ENCODE measurements at places on chromosomes 11 and 22.

DNA sequence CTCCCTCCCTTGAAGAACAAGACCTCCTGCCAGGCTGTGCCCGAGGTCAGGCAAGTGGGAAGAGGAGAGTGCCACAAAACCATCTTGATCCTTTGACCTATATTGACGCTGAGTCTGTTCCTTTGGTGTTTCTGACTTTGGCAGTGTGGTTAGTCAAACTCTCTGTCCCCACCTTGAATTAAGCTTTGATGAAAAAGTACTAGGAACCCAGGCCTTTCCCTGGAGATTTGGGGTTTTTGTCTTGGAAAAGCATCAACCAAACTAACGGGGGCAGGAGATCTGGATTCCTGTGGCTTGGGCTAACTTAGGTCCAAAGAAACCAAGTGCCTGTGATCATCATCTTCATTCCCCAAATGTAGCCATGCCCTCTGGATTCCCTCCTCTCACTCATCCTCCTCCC is 40.4 kb downstream of the ARFGAP2 start:
- DNase-seq: no peak

GRCh38 chr22:40462195-40462984 is 92.0 kb downstream of the SGSM3 start:
- DNase-seq: no peak

GRCh38 chr22:41996826-41997225 is 1.8 kb upstream of the WBP2NL start:
- DNase-seq: no peak

DNA sequence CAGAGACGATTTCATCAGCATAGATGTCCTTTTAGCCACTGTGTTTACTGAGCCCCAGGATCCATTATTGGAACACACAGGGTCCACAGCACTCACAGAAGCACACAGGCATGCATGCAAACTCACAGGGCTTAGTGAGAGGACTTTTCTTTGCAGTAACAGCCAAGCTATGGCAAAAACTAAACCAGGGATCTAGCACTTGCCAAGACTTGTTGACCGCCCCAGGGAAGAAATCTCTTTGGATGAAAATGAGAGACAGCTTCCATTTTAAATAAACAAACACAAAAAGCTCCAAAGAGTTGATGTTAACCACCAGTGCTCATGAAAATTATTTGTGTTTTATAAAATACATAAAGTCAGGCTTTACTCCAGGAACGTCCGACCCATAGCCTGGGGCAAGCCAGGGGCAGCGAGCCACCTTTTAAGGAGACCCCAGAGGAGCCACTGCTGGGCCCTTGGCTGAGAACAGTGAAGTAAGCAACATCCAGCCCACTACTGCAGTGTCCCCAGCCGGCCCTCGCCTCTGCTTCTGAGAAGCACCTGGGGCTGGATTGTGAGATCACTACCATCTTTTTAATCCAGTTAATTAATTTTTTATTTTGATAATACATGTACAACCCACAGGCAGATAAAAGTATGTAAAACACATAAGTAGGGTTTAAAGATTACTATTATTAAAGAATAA is 22.0 kb upstream of the TFIP11 start:
- no peak for DNase-seq

GRCh38 chr22:47681411-47682165 is 919.1 kb downstream of the TBC1D22A start:
- no peak for DNase-seq

GRCh38 chr11:9265211-9266131 is at the start of gene DENND5A:
DENND5A (minus strand) TSS chr11:9265350; CDS start chr11:9265069, 281 bp downstream.
- DNase-seq: peak; percentile 48

DNA sequence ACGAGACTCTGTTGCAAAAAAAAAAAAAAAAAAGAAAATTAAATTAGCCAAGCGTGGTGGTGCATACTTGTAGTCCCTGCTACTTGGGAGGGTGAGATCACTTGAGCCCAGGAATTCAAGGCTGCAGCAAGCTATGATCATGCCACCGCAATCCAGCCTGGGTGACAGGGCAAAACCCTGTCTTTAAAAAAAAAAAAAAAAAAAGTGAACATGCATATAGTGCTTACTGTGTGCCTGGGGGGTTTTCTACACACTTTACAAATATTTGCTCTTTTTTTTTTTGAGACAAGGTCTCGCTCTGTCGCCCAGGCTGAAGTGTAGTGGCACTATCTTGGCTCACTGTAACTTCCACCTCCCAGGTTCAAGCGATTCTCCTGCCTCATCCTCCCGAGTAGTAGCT is 12.9 kb downstream of the TPST2 start:
- no peak for DNase-seq

GRCh38 chr11:106076171-106076918 is 802 bp downstream of the KBTBD3 start:
- no peak for DNase-seq

DNA sequence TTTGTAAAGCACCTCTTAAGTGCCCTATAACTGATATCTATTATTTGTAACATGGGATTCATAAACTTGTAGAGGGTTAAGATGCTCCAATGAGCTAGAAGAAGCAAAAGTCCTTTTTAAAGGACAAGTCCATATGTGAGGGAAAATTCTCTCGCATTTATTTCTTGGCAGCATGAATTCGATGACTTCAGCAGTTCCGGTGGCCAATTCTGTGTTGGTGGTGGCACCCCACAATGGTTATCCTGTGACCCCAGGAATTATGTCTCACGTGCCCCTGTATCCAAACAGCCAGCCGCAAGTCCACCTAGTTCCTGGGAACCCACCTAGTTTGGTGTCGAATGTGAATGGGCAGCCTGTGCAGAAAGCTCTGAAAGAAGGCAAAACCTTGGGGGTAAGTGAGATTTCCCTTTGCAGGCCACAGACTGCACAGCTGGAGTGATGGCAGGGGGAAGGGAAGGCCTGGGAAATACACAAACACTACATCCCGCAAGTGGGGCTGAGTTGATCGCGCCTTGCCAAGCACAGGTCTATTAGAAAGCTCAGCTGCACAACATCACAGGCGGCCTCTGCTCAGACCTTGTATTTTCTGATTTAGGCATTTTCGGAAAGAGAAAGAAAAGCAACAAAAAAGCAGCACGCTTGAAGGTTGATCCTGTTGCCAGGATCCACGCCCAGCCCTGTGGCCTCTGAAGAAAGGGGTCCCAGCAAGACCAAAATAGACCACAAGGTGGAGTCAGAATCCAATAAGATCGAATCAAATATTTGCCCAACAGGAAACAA is 1.5 kb downstream of the MS4A8 start:
- no peak for DNase-seq

DNA sequence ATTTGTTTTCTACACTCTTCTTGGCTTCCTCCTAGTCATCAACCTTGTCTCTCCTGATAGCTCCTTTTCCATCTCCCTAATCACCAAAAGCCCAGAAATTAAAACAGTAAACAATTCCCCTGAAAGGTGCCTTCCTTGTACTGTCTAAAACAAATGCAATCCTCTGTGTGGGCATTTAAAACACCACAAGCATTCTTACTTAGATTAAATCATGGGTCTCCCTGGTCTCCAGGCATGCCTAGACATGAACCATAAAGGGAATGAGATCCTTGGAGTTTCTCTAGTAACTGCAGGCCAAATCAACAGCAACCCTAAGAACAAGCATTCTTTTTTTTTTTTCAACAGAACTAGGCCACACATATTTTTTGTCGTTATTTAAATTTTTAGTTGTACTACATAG is 1.9 kb downstream of the BTG4 start:
- no peak for DNase-seq

DNA sequence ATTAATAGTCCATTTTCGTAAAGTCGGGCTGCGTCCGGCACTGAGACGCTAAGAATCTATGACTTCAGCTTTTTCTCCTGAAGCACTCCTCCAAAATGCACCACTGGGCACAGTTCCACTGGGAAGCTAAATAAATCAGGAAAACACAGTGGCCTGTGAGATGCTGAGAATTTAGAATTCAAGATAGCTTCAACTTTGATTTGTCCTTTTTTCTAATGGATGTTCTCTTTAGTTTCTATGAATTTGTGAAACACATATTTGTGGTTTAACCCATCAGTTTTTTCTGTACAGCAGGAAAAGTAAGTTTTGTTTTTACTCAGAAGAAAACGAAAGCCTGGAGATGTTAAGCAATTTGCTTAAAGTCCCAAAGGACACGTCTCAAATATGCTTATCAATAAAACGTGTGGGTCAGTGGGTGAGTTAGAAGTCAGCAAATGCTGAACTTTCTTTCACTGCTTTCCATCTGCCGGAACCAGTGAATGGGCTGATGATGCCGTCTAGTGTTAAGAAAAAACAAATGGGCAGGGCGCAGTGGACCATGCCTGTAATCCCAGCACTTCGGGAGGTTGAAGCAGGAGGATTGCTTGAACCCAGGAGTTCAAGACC is 40.7 kb upstream of the CLMP start:
- no peak for DNase-seq

GRCh38 chr11:34910817-34911216 is 5.4 kb downstream of the APIP start:
- DNase-seq: no peak

- DNase-seq: no peak
Measured at GRCh38 chr22:23137468-23137867, 4.3 kb downstream of the RSPH14 start.

DNA sequence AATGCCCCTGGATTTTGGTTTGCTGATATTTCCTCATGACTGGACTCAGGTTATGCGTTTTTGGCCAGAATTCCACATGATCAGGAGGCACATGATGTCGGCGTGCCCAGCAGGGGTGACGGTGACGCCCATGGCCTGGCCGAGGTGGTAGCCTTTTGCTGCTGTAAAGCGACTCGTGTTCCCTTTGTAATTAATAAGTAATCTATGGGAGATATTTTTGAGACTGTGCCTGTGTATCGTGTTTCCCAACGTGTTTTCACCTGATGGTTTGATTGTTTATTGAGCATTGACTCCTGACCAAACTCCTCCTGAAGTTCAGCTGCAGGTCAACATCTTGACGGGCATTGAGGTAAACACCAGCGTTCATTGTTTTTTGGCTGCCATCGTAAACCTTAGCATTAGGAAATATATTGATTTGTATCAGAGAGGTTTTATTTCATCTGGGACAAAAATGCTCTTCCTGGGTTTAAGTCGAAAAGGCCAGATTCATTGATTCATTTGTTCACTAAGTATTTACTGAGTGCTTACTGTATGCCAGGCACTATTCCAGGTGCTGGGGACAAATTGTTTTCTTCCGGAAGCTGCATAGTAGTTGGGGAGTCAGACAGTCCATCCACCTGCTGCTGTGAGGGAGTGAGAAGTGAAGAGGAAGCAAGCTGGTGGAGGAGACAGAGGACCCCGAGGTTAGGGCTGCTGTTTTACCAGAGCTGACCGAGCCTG is 23.6 kb downstream of the DCPS start:
- no peak for DNase-seq

- DNase-seq: no peak
Measured at GRCh38 chr11:30538251-30538650, 47.9 kb downstream of the MPPED2 start.

DNA sequence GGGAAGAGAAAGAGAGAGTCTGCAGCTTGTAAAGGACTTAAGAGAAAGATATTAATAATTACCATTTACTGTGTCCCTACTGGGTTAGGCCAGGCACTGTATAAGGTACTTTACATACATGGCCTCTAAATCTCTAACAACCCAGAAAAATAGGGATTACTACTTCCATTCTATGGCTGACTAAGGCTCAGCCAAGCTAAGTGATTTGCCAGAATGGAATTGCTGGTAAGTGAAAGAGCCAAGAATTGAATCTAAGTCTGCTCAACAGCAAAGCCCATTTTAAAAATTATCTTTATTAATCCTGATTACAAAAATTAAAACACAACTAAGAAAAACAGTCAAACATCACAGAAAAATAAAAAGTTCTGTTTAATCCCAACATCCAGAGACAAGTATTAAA is 21.4 kb downstream of the XRRA1 start:
- DNase-seq: no peak

DNA sequence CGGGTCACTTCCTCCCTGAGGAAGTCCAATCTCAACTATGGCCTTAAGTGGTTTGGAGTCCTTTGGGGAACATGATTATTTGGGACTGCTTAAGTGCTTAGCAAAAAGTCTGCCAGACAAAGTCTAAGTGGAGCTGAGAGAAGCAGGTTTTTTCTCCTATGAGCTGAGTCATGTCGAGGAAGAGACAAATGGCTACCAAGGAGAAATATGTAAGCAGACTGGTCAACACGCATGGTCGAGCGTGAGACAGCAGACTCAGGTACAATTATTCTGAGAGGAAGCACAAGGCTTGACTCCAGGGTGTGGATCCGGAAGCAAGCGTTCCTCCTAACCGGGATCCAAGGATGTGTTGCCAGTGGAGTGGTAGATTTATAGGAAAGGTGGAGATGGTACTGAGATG is 30.6 kb downstream of the UBASH3B start:
- no peak for DNase-seq

DNA sequence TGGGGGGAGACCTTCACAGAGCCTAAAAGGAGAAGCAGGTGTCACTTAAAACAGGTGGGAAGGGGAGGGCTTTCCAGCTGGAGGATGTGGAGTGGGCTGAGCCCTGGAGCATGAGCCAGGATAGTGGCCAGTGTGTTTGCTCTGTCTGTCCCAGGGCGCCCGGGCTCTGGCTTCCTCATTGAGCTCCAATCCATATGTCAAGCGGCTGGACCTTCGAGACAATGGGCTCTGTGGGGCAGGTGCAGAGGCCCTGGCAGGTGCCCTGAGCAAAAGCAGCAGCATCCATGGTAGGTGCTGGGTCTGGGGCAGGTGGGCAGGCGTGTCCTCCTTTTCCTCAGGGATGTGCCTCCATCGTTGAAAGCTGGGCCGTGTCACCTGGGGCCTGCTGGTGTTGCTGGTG is 2.0 kb downstream of the LRRC74B start:
- no peak for DNase-seq

- DNase-seq: no peak
Measured at GRCh38 chr11:35632301-35632700, 14.0 kb downstream of the FJX1 start.

DNA sequence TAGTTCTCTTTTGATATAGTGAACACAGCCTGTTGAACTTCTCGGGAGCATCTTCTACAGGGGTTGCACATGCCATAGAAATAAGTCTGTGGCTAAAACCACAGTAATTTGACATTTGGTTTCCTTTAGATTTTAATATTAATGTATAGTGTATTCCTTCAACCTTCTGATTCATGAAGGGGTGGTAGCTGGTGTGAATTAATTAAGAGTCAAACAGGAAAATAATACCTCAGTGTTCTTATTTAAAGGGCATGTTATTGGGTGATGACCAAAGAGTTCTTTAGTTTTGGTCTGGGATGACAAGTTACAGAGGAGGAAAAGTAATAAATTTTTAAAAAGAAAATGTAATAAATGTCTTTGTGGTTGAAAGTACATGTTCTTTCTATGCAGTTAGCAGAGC is 86.8 kb downstream of the PDHX start:
- DNase-seq: no peak

- DNase-seq: no peak
Measured at GRCh38 chr11:17822401-17822781, 87.8 kb downstream of the KCNC1 start.

- no peak for DNase-seq
Measured at GRCh38 chr22:29255064-29255621, 12.6 kb downstream of the RHBDD3 start.

Data from cerebellar nuclear complex (tissue), 1 donor.